Stromal cell of bone marrow (primary cell): ENCODE measurements at places on chromosomes 7 and 10.
A peak's percentile ranks its signal among the peaks of the same experiment; 100 is the strongest.

DNA sequence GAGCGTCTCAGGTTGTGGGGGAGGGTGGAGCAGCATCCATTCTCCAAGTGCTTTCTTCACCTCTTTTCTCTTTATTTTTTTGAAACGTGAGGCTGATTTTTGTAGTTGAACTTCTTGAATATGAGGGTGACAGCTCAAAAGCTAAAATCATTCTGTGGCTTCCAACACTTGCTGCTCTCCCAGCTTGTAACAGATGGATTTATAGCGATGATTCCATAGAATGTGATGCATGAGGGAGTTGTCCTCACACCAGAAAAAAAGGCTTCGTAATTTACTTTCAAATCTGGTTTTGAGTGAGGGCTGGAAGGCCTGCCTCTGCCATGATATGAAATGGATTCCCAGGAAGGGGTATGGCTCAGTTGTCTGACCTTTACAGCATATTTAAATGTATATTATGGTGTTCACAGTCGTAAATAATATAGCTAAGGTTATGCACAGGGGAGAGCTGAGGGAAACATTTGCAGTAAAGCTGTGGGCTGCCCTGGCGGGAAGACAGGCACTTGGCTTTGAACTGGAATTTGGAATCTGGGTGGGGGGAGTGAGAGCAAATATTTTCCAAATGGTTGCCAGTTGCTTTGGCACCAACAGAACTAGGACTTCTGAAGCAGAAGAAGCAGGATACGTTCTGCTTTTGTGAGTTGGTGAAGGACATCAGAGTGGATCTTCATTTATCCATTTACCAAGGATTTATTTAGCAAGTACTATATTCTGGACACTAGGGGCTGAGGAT is 166.7 kb downstream of the SORCS3 start:
- DNase-seq: no peak

DNA sequence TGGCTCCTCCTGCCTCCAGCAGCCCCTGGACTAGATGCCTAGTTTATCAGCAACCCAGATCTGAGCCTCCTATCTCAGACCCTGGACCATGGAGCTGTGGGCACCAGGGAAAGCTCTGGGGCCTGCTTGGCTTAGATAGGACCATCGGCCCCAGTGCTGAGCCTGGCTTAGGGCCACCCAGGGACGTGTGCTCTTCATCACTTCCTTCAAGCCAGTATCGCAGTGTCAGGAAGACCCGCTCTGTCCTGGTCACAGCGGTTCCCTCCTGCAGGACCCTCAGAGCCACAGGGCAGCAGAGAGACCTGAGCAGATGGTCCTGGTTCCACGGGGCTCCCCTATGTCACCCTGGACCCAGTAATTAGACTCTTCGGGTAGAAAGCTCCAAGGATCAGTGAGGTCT is 105.7 kb upstream of the FAM20C start:
- no peak for DNase-seq

DNA sequence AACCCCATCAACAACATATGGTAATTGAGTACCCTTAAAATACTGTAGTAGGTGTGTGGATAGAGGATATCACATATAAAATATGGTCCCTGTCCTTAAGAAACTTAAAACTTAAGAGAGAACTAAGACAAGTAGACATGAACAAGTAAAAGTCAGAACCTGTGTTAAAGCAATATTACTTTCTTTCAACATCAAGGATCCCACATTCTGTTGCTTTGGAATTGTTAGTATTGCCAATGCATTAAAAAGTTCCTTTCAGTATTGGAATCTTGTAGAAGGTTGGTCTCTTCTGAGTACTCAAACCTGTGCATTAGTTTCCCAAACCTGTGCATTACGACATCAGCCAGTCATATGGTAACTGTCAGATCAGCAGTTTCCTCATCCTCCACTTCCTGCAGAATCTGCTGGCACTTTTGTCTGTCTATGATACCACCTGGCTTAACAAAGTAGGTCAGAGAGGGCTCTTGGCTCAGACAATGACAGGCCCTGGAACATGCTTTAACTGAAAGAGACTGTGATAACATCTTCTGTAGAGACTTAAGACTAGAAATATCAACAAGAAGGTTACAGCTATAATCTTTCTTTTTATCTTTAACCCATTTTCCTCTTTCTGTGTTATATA is 56.5 kb downstream of the CCDC71L start:
- DNase-seq: no peak

GRCh38 chr10:8360814-8361509 is 306.5 kb downstream of the GATA3 start:
- no peak for DNase-seq

DNA sequence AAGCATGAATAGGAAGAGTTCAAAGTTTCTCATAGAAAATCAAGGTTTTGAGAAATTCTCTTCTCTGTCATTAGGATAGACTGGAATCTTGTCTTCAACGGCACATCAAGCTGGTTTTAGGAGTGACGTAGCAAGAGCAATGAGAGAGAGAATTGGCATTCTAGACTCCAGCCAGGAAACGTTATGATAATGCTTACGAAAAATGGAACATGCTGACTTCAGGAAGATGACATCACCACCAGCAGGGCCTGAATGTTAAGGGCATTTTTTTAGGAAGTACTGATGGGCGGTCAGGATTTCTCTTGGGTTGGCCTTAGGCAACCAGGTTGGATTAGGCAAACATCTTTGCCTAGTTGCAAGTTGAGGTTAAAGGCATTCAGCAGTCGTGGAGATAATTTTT is 213.2 kb upstream of the CTBP2 start:
- no peak for DNase-seq

DNA sequence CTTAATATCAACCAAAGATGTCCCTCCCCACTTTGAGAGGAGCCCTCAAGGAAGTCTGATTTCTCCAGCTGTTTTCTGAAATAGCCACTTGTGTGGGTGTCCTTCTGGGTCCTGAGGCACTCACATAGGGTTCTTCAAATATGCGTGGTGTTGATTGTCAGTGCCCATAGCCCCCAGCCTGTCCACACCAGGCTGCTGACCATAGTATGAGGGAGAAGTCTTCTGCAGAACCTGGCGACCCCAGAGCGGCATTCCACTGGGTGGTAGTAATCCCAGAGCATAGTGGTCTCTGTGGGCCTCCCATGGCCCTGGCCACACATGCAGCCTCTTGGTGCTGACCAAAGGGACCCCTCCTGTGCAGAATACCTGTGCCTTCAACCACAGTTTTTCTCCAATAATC is 82.7 kb upstream of the MACROH2A2 start:
- DNase-seq: no peak

GRCh38 chr7:122831436-122831835 is 54.8 kb downstream of the CADPS2 start:
- no peak for DNase-seq

DNA sequence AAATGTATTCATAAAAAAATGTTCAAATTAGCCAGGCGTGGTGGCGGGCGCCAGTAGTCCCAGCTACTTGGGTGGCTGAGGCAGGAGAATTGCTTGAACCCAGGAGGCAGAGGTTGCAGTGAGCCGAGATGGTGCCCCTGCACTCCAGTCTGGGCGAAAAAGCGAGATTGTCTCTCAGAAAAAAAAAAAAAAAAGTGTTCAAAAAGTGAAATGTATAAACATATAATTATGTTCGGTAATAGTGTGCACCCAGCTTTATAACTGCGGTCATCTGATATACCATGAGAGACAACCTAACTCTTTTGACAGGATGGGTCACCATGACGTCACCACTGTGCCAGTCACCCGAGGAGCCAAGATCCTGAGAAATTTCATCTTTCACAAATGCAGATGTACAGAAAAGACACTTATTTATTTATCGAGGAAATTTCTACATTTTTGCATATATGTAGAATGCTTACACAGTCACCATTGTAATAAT is 594 bp upstream of the RP9 start:
- DNase-seq: no peak

GRCh38 chr7:35584990-35585389 is 109.9 kb downstream of the HERPUD2 start:
- no peak for DNase-seq

DNA sequence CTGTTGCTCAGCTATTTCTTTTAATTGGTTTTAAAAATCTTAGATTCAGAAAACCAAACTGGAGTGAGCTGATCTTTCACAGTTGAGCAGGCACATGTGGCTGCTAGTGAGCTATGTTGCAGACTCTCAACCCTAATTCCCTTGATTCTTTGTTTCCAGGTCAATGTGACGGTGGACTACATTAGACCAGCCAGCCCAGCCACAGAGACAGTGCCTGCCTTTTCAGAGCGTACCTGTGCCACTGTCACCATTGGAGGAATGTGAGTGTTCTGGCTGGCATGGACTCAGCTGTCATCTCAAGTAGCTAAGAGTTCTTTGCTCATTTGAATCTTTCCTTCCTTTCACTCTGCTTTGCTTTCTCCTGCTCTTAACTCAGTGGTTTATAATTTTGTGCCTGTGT is 187.1 kb downstream of the LRRC4 start:
- no peak for DNase-seq

GRCh38 chr10:72979709-72980108 is 25.1 kb upstream of the PLA2G12B start:
- DNase-seq: no peak

GRCh38 chr10:95655571-95656290 is 780 bp downstream of the ALDH18A1 start:
- DNase-seq: no peak

GRCh38 chr7:82319674-82320118 is 123.9 kb downstream of the CACNA2D1 start:
- peak; percentile 76 for DNase-seq

DNA sequence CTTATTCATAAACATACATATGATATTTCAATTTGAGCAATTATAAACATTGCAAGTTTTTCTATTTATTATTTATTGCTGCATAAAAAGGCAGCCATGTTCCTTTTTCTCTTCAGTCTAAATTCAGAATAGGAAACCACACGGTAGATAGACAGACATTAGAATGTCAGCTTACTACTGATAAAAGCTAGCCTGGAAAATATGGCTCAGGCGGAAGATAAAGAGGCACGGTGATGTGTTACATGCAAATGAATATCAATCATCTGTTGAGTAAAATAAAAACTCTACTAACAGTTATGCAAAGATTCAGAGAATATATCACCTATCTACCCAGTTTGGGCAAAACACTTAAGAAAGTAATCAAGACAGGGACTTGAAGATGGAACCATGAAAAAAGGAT is 73.5 kb upstream of the PDSS1 start:
- DNase-seq: no peak

- DNase-seq: no peak
Observed at GRCh38 chr7:69177461-69177861, 420.8 kb upstream of the AUTS2 start.

GRCh38 chr10:78756604-78757343 is 312.0 kb upstream of the ZMIZ1 start:
- DNase-seq: peak; percentile 96

GRCh38 chr10:77844713-77845445 is 81.7 kb downstream of the DLG5 start:
- peak; percentile 38 for DNase-seq

DNA sequence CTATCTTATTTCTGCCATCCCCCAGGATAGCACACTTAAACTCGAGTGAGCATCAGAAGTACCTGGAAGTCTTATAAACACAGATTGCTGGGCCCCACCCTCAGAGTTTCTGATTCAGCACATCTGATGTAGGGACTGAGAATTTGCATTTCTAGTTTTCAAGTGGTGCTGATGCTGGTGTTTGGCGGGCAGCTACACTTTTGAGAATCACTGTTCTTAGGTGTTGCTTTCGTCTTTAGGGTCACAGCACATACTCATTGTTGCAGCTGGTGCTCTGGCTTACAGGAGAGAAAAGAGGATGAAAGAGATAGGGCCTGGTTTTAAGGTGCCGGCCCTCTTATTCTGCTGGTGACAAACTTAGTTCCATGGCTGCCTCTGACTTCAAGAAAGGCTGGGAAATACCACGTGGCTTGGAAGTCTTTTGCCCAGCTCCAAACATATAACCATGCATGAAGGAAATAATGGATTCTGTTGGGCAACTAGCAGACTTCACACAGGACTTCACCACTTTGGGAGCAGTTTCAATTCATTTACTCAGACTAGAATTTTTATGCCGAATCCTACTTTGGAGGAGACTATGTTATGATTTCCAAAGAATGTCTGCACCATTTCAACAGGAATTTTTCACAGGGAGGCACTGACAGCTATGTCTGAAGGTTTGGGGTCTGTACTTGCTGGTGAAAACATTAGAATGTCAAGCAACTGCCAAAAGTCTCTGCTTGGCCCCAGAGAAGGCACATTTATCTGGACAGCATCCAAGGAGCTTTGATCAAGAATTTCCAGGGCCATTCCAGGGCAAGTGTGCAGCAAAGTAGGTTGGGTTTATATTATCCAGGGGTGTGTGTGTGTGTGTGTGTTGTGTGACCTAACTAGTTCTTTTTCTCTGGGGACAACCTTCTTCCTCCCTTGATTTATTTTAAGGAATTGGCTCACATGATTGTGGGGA is 6.9 kb upstream of the MINDY4 start:
- DNase-seq: peak; percentile 17

DNA sequence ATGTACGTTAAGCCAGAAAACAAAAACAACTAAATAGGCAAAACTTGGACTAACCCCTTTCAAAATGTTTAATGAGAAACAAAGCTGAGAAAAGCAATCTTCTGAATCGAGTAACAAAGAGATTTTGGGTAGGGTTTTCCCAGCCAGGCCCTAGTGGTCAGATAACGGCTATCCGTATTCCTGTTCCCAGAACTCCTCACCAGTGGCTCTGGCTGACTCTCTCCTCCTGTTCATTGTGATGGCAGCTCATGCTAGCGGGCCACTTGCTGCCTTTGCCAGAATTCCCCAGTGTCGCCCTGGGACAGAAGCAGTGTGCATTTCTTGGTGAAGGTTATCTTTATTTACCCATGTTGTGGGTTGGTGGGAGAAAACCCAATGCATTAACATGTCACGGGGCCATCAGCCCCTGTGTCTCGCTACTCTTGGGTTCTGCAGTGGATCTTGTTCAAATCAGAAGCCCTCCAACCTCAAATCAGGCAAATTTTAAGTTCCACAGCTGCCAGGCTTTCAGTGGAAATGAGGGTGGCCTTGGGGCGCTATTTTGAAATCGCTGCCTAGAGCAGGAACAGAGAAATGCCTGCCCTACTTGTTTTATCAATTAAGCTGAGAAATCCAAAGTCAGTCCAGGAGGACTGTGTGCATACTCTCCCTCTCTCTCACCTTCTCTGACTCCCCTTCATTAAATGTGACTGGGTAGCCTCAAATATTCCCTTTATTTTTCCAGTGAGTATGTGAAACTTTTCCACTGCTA is 164.5 kb upstream of the NPVF start:
- DNase-seq: no peak

GRCh38 chr10:7608001-7608400 is 58.8 kb downstream of the ITIH5 start:
- no peak for DNase-seq

DNA sequence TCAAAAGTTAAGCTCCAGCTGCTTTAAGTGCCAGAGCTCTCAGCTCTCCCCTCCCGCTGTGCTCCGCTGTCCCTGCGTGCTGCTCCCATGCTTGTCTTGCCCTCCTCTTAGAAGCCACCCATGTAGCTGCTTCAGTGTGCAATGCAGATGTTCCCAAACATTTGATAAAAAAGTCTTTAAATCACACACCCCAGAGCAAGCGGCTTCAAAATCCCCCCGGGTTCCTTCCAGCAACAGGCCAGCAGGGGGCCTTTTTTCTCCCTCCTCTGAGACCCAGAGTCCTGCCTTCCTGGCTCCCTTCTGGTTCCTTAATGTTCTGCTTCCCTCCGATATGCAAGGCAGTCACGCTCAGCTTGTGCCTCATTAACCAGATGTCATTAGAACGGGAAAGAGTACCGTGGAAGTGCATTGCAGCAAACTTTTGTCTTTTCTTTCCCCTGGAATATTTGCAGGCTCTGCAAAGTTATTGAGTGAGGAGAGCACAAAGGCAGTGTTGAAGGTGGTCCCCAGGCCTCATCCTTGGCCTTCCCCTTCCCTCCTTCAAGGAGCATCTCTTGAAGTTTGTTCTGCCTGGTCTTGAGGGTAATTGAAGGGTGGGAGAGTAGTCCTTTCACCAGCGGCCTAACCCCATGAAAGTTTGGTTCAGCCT is 25.5 kb downstream of the LDB3 start:
- peak; percentile 38 for DNase-seq

GRCh38 chr10:128867210-128867609 is 599.8 kb upstream of the MGMT start:
- DNase-seq: no peak
